Adrenal gland (tissue), 19 donors: ENCODE measurements at places on chromosomes 4 and X.
A peak's percentile ranks its signal among the peaks of the same experiment; 100 is the strongest.

DNA sequence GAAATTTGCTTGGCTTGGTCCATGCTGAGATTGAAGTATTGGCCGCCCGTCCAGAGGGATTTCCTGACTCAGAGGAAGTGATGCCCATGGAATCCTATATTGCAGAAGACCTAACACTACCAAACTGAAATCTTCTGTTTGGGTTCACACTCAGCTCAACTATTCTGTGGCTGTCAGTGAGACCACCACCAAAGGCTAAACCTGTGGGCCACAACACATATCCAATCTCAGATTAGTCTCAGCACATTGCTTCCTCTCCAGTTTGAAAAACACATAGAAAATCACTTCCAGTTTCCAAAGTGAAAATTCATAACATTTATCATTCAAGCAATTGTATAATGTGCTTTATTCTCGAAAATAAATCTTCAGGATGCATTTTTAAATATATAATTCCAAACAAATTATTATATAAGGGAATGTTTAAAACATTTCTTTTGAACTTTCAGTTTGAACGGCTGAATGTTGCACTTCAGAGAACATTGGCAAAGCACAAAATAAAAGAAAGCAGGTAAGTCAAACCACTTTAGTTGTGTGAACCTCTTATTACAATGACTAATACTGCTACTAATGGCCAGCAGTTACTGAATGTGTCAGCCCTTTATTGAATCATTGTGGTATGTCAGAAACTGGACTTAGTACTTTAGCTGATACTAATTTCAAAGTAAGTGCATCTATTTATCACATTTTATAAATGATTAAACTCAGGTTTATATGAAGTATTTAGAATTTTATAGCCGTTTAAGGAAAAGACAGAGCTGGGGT lies 37.0 kb downstream of the GUCY1A1 start:
- H3K36me3 ChIP-seq = no peaks in the 10 kb centered on the region
- H3K4me3 ChIP-seq = no peak overlapping the region
- DNase-seq = no peak

DNA sequence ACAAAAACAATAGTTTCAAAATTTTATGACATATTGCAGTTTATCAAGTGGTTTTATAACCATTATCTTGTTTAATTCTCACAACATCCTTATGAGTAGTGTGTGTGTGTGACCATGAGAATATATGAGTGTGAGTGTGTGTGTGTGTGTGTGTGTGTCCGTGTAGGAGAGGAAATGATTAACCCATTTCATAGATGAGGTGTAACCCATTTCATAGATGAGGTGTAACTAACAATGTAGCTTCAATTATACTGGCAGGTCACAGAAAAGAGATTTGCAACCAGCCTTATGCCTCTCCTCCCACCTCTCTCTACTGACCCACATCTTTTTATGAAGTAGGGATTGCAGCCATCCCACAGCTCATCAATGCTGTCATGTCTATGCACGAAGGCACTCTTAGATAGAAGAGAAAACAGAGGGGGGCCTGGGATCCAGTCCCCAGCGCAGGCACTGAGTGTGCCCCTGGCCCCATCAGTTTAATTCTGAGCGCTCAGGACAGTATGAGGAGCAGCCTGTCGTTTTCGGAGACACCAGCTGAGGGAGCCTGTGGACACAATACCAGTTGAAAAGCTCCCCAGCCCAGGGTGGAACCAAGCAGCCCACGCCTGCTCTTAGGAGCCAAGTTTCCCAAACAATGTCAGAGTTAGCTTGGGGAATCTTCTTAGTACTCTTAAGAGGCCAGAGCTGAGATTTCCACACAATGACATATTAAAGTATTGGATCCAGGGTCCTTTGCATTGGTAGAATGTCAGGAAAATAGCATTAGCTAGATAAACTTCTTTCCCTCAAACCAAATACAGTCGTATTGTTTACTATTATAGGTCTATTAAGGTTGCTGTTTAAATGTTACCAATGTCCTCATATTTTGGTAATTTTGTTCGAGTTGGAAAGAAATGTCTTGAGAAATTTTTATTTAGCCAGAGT lies 88.6 kb downstream of the PALLD start:
- no peak overlapping the region for H3K27ac ChIP-seq
- DNase-seq = peak; percentile 72
- H3K36me3 ChIP-seq = no peaks in the 10 kb centered on the region
- H3K27me3 ChIP-seq = no peaks in the 10 kb centered on the region

GRCh38 chr4:188603646-188604045 lies 464.4 kb downstream of the TRIML1 start:
- H3K27me3 ChIP-seq = no peaks in the 10 kb centered on the region
- H3K4me1 ChIP-seq = no peaks in the 10 kb centered on the region
- H3K27ac ChIP-seq = no peak overlapping the region
- no peak for DNase-seq
- no peak overlapping the region for H3K4me3 ChIP-seq

DNA sequence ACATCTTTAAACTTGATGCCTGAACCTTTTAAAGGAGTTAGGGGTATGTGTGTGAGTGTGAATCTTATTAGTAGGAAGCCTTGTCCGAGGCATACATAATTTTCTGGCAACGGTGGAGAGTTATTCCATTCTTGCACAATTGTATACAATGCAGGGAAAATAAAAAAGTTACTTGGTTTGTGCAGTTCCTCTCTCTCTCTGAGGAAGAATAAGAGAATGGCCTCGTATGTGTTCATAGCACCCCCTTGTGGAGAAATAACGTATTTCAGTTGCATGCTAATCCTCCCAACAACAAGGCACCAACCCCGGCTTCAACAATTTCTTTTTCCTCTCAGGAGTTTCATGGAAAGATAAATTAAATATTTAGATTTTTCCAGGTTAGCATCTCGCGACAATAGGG lies 33.7 kb upstream of the FGF13 start:
- no peaks in the 10 kb centered on the region for H3K4me1 ChIP-seq
- H3K4me3 ChIP-seq = no peak overlapping the region
- peaks cover 26% of the 10 kb centered on the region for H3K27me3 ChIP-seq
- H3K36me3 ChIP-seq = no peaks in the 10 kb centered on the region
- H3K27ac ChIP-seq = no peak overlapping the region
